ENCODE measurements at places on chromosomes 1 and 21.

DNA sequence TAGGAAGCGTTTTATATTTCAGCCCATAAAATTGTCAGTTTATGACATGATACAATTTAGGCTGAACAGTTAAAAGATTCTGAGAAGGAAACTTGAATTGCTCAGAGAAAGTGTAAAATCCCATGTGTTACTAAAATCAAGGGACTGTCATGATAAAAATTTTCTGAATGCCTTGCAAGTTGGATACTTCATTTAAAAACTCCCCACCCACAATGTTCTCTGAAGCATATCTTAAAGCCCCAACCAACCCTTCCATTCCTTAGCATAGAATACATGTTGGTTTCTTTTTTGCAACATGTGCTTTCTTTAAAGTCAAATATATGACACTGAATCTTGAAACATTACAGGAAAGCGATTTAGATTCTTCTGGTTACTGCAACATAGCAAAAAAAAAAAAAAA lies 97.4 kb downstream of the MRPL39 start:
- no peak for DNase-seq

- DNase-seq, result no peak
Measured at GRCh38 chr1:91673613-91674012, 173.0 kb downstream of the CDC7 start.

DNA sequence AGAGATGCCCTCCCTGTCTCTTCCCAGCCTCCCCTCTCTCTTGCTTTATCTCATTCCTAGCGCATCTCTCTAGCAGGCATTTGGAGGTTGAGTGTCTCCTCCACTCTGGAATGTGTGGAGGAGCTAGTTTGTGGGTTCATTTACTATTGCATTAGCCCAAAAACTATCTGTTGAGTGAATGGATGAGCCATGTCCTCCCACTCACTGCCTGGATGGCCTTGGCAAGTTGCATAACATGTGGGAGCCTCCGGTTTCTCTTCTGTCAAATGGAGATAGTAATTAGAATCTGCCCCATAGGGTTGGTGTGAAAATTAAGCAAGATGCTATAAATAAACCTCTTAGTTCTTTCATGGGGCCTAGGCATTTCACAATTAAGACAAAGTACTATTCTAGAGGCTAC lies 181.8 kb downstream of the KAZN start:
- DNase-seq, result no peak

- DNase-seq, result no peak
Measured at GRCh38 chr1:168097921-168098528, 38.7 kb downstream of the GPR161 start.

DNA sequence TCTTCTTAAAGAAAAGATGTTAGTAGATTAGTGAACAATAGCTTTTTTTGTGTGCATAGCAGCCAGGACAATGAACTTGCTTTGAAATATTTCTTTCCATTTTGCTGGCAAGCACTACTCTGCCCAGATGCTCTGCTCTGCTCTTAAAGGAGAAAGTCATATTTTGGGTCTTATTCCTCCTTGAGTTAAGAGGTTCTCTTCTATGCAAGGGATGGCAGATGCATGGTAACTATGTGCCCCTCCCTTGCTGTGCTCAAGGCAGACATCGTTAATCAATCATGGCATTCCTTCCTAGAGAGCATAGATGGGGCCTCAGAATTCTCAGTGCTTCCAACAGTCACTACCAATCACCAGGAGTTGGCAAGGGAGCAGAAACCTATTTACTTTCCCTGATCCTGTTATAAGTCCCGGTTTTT lies 27.6 kb downstream of the NIPAL3 start:
- no peak for DNase-seq

- DNase-seq, result no peak
Measured at GRCh38 chr1:183230413-183230812, 44.3 kb downstream of the LAMC2 start.

DNA sequence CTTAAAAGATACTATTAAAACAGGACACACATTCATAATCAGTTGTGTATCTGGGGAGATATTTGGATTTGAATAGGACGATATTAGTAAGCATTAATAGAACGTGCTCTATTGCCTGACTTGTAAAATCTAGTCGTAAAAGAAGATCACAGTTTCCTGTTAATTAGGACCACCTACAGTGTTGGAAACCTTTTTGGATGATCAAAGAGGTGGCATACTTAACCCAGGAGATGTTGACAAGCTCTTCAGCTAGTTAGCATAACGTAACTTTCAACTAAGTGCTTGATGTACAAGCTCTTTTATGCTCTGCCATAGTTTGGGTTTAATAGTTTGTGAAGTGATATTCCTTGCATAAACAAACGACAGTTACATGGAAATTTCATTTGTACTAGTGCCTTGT lies 293.3 kb upstream of the NR5A2 start:
- no peak for DNase-seq

GRCh38 chr21:23455676-23456075 lies 2151.6 kb downstream of the MRPL39 start:
- DNase-seq, result no peak

GRCh38 chr1:19577036-19577435 lies 67.1 kb upstream of the NBL1 start:
- DNase-seq, result no peak

GRCh38 chr21:44054710-44055109 lies 42.6 kb downstream of the TRAPPC10 start:
- DNase-seq, result no peak

- no peak for DNase-seq
Measured at GRCh38 chr1:36829961-36830360, 204.4 kb downstream of the GRIK3 start.

GRCh38 chr1:28926629-28927265 lies 12.4 kb downstream of the EPB41 start:
- no peak for DNase-seq

GRCh38 chr1:91828583-91829281 lies 57.2 kb downstream of the TGFBR3 start:
- no peak for DNase-seq

All from stimulated activated CD8-positive, alpha-beta memory T cell treated with anti-CD3 and anti-CD28 coated beads, Interleukin-12 subunit alpha, Interleukin-12 subunit beta, amount 100 ng/mL, for 1 hour (primary cell).